Lung (tissue), 17 donors: ENCODE measurements at places on chromosomes 2 and 18. TPM values are rescaled to one million over a fixed set of nuclear protein-coding genes. Genes with fewer than 3 reads are reported as not detected.

The BMP10 gene
- total RNA-seq = 0.31 TPM

The ITPRIPL1 gene
- total RNA-seq = 1.9 TPM

The FIGN gene
- 5.4 TPM for total RNA-seq

The BIN1 gene
- 36.1 TPM for total RNA-seq

The IFIH1 gene
- 21.5 TPM for total RNA-seq

The CCDC178 gene
- 0.94 TPM for total RNA-seq

The FSHR gene
- total RNA-seq = not detected

The KCNG3 gene
- total RNA-seq = 0.48 TPM

The MC2R gene
- total RNA-seq = not detected
